ENCODE measurements at places on chromosomes 13 and 19.

DNA sequence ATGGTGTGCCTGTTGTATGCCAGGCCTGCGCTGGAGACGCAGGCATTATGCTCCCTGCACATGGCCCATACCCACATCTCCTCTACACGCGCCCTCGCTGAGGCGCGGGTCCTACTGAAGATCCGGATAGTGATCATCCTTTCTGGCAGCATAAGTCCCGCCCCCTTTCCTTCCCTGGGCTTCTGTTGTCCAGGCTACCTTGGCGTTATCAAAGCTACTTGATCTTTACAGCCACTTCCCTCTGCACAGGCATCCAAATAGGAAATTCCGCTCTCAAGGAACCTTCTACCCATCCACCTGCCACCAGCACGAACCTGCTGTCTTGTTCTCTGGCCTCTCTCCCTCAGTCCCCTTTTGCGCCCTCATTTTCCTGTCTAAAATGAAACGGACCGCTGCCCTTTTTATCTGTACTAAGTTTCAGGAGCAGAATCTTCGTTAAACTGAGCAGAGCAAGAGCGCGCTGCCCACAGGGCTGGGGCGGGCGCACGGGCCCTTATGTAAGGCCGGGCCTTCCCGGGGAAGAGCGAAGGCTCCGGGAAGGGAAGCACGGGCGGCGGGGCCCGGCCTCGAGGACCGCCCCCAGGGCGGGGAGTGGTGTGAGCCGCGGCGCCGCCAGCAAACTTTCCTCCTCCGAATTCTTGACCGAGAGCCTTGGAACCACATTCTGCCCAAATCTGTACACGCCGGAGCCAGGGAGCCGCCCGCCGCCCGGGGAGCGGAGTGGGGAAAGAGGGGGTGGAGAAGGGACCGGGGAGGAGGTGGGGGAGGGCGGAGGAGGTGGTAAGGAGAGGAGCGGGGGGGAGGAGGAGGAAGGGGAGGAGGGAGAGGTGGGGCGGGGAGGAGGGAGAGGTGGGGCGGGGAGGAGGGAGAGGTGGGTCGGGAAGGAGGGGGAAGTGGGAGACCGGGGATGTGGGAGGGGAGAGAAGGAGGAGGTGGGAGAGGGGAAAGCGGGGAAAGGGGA, 920 bp upstream of the UBE2L5 start:
- DNase-seq, result peak; percentile 92

GRCh38 chr19:41871573-41872383, 5.3 kb upstream of the CD79A start:
- no peak for DNase-seq

- DNase-seq, result no peak
Observed at GRCh38 chr19:45581576-45581975, 3.0 kb downstream of the OPA3 start.

DNA sequence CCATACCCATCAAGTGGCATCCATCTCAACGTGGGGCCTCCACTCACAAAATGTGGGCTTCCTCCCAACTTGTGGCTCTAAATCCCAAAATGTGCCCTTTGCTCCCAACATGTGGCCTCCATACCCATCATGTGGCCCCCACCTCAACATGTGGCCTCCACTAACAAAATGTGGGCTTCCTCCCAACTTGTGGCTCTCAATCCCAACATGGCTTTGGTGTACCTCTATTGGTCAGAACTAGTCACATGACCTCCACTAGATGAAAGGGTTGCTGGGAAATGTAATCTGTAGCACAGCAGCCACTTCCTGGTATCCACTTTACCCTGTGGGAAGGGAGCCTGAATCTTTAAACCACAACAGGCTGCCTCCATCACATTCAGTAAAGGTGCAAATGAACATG, 10.1 kb upstream of the ACER1 start:
- no peak for DNase-seq

- DNase-seq, result no peak
Observed at GRCh38 chr13:35139591-35139990, 197.5 kb downstream of the NBEA start.

GRCh38 chr19:737591-738093, 13.3 kb upstream of the MISP start:
- no peak for DNase-seq

GRCh38 chr13:67390462-67391086, 160.4 kb upstream of the PCDH9 start:
- DNase-seq, result no peak

DNA sequence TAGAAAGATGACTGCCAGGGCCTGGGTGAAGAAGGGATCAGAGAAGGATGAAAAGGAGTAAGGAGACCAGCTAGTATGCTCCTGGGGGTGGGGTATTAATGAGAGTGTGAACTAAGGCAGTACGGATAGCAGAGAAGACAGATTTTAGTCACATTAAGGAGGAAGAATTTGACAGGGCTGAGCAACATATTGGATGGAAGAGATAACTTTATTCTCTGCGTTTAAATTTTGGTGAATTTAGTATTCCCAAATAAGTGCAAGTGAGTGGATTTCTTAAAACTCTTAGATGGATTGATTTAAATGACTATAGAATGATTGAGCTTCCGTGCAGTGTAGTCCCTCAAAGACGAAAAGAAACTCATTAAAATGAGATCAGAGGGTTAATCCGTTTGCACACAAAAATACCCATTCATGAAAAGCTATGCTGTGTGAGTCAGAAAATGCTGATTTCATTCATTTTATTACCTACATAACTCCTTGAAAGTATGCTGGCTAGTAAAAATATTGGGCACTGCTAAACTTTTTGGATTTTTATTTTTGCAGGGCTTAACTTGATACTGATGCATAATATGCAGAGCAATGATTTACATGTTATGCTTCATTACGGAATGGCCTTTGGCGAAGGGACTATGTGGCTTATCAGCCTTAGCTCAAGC, 54.1 kb downstream of the WDFY2 start:
- DNase-seq, result no peak

GRCh38 chr19:51127755-51128154, 3.0 kb downstream of the SIGLEC9 start:
- no peak for DNase-seq

- no peak for DNase-seq
Observed at GRCh38 chr13:76754414-76754813, 131.8 kb downstream of the KCTD12 start.

GRCh38 chr13:37565425-37565824, 33.1 kb downstream of the POSTN start:
- DNase-seq, result no peak

GRCh38 chr13:63864171-63864902, 2448.7 kb upstream of the PCDH20 start:
- no peak for DNase-seq

DNA sequence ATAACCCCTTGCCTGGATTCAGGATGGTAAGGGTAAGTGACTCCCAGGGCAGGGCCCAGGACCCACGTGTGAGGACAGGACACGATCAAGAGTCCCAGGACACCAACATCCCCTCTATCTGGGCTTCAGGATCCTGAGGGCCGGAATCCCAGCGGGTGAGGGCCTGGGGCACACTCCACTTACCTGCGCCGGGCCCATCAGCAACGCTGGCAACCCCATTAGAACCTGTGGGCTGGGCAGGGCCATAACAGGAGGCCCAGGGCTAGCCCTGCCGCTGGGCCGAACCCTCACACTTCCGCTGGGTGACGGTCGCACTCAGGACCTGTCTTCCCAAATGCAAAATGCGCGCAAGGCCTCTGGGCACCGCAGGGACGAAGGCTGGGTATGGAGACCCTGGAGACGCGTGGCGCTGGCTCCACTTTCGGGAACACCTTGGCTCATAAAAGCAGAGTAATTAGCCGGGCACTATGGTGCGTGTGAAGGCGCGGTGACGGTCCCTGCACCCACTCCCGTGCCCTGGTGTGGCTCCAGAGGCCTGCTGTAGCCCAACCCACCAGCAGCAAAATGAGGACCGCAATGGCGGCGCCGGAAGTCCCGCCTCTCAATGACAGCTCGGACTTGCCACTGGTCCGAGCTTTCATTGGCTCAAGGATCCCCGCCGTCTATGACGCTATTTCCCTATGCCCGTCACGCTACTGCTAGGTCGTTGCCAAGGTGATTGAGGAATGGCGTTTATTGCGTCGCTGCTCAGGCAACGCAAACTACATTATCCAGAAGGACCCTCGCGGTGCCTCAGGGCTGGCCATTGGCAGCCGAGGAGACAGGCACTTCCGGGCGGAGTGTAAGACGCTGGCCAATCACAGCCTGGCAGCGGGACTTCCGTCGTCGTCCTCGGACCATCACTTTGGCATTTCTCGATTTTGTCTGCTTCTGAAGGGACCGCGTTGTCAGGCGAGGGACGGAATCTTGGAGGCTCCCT, at the start of gene ZNF132:
TSS of gene ZNF132 (minus strand) at position 578 of the 979 bp plus-strand sequence. CDS start at position 246, 332 bp downstream.
- peak; percentile 99 for DNase-seq

GRCh38 chr13:76955193-76955592, 6.9 kb downstream of the ACOD1 start:
- DNase-seq, result no peak

DNA sequence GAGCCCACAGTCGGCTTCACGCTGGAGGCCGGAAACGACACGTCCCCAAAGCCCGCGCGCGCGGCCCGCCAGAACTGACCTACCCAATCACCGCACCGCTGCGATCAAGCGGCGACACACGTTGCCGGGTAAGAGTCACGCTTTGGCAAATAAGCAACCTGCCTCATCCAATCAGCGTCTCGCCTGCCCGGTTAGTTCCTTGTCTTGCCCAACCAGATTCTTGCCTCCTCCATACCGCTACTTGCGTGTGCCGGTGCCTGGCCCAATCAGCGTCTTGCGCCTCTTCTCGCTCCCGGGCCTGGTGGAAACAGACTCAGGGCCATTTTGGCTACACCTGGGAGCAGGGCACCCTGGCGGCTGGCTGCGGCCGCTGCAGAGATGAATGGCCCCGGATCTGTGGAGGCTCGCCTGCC, 11.6 kb upstream of the ZNF544 start:
- DNase-seq, result no peak

DNA sequence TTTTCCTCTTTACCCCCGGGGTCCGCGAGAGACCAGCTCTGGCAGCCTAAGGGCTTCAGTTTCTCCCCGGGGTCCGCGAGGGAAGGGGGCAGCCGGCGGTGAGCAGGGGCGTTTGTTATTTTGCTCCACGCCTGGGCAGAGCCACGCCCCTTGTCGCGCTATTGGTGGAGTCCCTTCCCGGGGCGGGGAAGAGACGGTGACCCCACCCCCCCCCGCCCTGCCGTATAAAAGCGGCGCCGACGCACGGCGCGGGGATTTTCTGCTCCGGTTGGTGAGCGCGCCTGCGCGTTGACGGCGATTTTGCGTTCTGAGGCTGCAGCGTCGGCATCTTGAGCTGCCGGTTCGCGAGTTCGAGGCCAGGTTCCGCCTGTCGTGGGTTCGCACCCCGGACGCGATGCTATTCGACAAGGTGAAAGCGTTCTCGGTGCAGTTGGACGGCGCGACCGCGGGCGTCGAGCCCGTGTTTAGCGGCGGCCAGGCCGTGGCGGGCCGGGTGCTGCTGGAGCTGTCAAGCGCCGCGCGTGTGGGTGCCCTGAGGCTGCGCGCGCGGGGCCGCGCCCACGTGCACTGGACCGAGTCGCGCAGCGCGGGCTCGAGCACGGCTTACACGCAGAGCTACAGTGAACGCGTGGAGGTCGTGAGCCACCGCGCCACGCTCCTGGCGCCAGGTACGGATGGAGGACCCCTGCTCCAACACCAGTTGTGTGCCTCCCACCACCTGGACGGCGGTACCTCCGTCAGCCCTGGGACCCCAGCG, at the start of gene ARRDC2:
TSS of gene ARRDC2 (plus strand) at position 254 of the 757 bp plus-strand sequence. CDS start at position 395, 141 bp downstream.
- DNase-seq, result peak; percentile 95

DNA sequence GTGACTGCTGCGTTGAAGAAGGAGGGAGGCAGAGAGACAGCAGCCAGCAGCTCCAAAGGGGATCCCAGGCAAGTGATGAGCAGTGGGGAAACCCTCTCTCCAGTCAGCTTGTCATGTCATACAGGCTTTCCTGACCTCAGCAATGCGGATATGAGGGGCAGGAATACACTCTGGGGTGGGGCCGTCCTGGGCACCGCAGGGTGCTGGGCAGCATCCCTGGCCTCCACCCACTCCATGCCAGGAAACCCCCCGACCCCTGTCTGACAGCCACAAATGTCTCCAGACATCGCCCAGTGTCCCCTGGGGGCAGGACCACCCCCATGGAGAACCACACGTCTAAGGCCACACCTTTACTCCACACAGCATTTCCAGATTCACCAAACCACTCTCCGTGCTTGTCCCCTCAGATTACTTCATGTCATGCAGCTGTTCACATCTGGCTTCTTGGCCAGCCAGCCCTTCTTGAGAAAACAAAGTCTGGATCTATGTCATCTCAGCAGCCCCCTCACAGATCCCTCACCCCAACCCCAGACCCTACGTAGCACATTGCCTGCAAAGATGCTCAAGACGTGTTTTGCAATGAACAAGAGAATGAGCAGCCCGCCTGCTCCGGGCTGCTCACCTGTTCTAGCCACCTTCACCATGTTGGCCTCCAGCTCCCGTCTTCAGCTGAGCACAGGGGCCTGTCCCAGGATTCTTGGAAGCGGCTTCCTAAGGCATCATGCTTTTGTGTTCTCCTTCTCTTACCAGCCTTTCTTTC, 46.5 kb downstream of the RFX2 start:
- no peak for DNase-seq

- no peak for DNase-seq
Observed at GRCh38 chr19:4416268-4416667, 13.8 kb downstream of the CHAF1A start.

DNA sequence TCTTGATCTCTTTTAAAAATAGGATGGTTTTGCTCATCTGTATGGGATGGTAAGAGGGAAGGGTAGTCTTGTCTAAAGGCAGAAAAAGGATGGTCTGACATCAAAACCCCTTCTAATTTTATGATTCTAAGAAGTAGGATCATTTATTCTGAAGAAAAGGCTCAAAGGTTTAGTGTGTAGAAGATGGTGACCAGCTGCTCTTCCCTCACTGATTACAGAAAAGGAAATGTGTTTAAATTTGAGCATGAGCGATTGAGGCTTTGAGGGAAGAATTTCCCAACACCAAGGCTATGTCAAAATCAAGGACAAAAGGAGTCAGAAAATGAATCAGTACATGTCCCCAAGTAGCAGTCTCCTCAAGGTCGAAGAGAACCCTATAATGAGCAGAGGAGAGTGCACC, 909.8 kb downstream of the EFNB2 start:
- DNase-seq, result no peak

- DNase-seq, result no peak
Observed at GRCh38 chr13:79374578-79374977, 31.5 kb downstream of the RBM26 start.

GRCh38 chr13:39483326-39483725, 119.7 kb downstream of the LHFPL6 start:
- no peak for DNase-seq

DNA sequence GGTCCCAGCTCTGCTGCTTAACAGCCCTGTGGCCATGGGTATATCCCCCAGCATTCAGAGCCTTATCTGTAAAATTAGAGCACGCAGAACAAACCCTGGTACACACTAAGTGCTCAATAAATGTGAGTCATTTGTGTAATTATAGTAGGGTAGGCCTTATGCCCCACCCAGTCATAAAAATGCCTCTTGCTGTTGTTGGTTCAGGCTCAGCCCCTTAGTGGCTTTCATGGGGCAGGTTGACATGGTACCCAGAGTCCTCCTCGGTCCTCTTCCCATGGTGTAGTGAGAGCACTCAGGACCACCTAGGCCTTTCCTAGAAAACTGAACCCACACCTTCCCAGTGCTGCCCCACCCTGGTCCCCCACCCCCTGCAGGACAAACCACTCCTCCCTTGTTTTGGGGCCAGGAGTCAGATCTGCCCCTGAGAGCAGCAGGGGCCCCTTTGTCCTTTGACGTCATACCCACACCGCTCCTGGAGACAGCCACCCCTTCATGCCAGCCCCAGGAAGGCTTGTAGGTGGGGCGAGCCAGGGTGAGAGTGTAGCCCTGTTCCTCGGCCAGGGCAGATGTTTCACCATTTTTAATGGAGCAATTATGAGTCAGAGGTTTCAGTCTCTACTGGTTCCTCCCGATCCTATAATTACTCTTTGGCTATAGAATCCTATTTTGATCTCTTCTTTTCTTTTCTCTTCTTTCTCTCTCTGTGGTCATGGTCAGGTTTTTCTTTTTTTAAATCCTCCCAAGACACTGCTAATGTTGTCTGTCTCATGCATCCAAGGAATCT, 36.8 kb downstream of the ACTN4 start:
- no peak for DNase-seq

Measured in muscle of arm (tissue), 14 donors.